ENCODE measurements at places on chromosomes 2 and 18. TPM values are rescaled to one million over a fixed set of nuclear protein-coding genes. Genes with fewer than 3 reads are reported as not detected.
A peak's percentile ranks its signal among the peaks of the same experiment; 100 is the strongest.

DNA sequence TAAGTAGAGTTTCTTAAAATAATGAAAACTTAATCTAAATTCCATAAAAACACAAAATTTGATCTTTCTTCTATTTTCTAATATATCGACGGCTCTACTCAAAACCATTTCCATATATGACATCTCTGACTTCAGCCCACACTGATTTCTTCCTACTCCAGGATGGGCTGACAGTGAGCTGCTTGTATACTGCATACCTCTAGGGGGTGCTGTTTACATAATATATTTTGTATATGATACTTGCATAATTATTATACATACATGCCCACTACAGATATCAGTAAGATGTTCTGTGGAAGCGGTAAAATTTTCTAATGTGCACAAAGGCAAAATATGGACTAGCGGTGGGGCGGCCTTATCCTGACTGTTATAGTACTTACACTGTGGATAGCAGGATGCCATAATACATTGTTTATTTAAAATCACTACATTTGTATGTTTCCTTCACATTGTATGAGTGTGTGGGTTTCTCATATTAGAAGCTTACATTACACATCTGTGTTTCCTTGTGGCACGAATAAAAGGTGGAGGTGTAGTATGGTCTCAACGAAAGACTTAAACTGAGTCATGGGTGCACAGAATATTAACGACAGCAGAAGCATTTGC lies 66.1 kb upstream of the NXPH2 start:
- H3K36me3 ChIP-seq: no peaks in the 10 kb centered on the region
- no peak overlapping the region for H3K4me3 ChIP-seq
- DNase-seq: no peak
- H3K4me1 ChIP-seq: no peaks in the 10 kb centered on the region
- no peaks in the 10 kb centered on the region for H3K27me3 ChIP-seq
- H3K27ac ChIP-seq: no peak overlapping the region

- no peak overlapping the region for H3K4me3 ChIP-seq
- no peaks in the 10 kb centered on the region for H3K36me3 ChIP-seq
- no peaks in the 10 kb centered on the region for H3K4me1 ChIP-seq
- H3K27me3 ChIP-seq: peaks cover 23% of the 10 kb centered on the region
- DNase-seq: no peak
Observed at GRCh38 chr2:11559786-11560155, 25.9 kb downstream of the GREB1 start.

DNA sequence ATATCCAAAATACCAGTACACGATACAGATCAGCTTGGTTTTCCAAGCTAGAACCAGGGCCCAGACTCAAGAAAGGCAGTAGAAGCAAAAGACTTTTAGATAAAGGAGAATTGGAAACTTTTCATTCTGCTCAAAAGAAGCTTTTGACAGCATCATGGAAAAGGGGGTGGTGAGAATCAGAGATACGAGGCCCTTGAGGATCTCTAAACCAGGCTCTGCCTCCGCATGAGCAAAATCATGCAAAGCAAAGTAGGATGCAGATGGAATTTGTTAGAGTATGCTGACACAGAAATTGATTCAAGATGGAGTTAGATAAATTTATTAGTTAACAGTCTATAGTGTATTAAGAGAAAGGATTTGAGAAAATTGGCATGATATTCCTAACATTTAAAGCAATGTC lies 39.8 kb downstream of the FAM98A start:
- H3K4me3 ChIP-seq: no peak overlapping the region
- H3K27ac ChIP-seq: no peak overlapping the region
- no peak for DNase-seq

DNA sequence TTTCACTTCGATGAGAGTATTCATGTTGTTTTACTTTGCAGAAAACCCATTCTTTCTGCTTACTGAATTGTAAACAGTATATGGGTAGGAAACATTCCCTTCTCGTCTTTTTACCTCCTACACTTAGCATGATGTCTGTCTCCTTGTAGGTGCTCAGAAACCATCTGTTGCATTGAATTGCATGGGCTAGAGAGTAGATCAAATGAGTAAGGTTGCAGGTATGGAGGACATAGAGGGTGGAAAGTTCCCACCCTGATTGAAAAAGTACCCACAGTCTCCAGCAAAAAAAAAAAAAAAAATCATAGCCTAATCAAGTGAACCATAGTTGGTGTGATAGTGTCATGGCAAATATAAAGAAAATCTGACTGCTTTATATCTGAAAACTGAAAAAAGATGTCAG lies 1.7 kb downstream of the CYTIP start:
- H3K4me1 ChIP-seq: peaks cover 28% of the 10 kb centered on the region
- H3K4me3 ChIP-seq: peak overlapping the region; percentile 96
- H3K36me3 ChIP-seq: peaks cover 66% of the 10 kb centered on the region

DNA sequence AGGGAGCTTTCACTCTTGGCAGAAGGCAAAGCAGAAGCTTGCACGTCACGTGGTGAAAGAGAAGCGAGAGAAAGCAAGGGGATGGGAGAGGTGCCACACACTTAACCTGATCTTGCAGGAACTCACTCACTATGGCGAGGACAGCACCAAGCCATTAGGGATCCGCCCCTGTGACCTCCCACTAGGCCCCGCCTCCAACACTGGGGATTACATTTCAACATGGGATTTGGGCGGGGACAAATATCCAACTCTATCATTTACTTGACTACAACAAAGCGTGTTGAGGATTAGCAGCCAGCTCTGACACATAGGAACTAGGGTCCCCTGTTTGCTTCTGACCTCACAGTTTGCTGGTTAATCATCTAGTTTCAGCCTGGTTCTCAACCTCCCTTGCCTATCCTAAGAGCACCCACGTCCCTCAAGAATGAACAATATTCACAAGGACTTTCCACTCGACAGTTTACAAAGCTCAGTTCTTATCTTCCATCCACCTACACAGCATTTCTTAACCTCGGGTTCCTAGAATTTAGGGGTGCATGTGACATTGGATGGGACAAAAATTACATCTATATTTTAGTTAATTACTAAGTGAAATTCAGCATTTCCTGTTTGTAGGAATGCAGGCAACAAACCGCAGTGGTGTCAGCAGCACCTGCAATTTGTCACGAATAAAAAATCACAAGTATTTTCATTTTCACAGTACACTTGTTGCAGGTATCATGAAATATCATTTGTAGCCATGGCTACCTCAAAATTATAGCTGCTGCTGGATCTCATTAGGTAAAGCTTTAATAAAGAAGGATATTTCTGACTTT lies 36.0 kb downstream of the LBH start:
- H3K4me3 ChIP-seq: peak overlapping the region; percentile 71
- DNase-seq: peak; percentile 51
- peak overlapping the region; percentile 97 for H3K27ac ChIP-seq

- no peaks in the 10 kb centered on the region for H3K4me1 ChIP-seq
- H3K27ac ChIP-seq: no peak overlapping the region
- DNase-seq: no peak
- no peaks in the 10 kb centered on the region for H3K27me3 ChIP-seq
Observed at GRCh38 chr2:120398051-120398995, 52.4 kb downstream of the INHBB start.

DNA sequence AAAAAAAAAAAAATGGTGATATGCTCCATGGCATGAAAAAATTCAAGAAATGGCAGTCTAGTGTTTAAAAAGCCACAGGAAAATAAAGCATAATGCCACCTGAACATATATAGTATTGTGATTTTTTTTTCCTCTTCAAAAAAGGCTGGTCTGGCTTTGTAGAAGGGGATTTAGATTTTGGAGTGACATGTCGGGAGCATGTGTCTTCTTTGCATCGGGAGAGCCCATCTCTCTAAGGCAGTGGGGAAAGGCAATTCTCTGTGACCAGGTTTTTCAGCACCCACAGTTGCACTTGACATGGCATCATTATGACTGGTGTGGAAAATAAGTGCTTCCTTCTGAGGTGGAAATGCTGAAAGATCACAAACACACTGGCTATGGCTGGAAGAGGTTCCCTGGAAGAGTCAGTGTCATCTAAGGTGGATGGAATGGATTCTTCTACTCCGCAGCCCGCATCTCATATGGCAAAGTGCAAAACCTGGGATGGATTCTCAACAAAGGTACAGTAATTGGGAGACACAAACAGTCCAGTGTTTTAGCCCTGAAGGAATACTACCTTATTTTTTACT lies 172.5 kb downstream of the AGAP1 start:
- peaks cover 42% of the 10 kb centered on the region for H3K27me3 ChIP-seq
- DNase-seq: no peak
- H3K36me3 ChIP-seq: no peaks in the 10 kb centered on the region

GRCh38 chr2:100274566-100275199 lies 47.6 kb downstream of the LONRF2 start:
- no peak overlapping the region for H3K27ac ChIP-seq
- H3K27me3 ChIP-seq: no peaks in the 10 kb centered on the region
- no peak overlapping the region for H3K4me3 ChIP-seq
- no peak for DNase-seq

AOX1 gene
- 0.19 TPM for total RNA-seq

DNA sequence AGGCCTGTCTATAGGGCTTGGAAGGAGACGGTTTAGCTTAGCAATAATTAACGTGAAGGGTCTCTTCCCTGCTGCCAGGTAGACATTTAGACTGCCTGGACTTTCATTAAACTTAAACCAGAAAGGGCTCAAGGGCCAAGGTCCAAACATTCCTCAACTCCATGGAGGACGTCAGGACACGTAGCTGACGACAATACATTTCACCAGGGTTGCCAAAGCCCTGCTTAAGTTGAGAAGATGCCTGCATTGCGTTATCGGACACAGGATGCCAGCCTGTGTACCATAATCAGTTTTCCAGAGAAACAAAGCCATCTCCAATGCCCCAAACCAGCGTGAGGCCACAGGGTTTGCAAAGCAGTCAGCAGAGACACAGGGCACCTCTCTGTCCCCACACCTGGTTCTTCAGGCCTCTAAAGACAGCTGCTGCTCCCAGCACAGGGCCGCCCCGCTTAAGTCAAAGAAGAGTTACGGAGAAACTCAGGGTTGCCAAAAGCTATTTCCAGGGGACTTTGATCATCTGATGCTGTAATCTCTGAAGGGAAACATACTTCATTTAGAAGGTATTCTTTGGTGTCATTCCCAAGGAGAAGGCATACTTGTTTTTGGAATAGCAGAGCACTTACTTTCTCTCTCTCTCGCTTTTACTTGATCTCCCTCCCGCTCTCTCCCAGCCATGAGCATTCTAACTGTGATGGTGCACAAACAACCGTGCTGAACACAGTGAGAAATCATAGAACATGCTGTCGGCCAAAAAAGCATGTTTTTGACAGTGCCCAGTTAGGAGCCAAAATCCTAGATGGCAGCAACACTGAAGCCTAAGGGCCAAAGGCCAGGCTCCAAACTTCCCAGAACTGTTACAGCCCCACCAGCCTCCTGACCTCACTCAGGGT lies 46.0 kb downstream of the TTC32 start:
- no peaks in the 10 kb centered on the region for H3K36me3 ChIP-seq
- no peak overlapping the region for H3K4me3 ChIP-seq
- H3K27me3 ChIP-seq: peaks cover 4% of the 10 kb centered on the region
- no peak for DNase-seq

METAP1D gene
- total RNA-seq: 4.9 TPM

FMNL2 gene
- total RNA-seq: 0.46 TPM

LIMS4 gene
- not detected for total RNA-seq

GRCh38 chr2:15521641-15522181 lies 39.4 kb downstream of the NBAS start:
- peaks cover 8% of the 10 kb centered on the region for H3K4me1 ChIP-seq
- H3K27me3 ChIP-seq: no peaks in the 10 kb centered on the region
- peak overlapping the region; percentile 14 for H3K27ac ChIP-seq
- peaks cover 22% of the 10 kb centered on the region for H3K36me3 ChIP-seq

DNA sequence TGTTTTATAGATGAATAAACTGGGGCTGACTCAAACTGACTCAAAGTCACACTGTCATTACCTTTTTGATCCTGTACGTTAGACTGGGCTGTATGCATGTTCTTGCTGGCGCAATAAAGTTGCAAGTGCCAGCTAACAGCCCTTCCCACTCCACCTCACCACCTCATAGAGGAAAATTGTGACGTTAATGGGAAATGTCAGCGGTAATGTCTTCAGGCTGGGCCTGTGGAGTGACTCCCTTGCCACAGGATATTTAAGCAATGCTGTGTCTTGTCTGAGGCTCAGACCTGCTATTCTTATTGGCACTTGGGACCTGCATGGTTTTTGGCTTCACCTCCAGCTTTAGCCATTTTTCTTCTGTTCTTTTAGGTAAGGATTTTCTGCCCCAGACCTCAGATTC lies 25.2 kb upstream of the CASP10 start:
- peak overlapping the region; percentile 75 for H3K27ac ChIP-seq
- DNase-seq: no peak
- peaks cover 12% of the 10 kb centered on the region for H3K4me1 ChIP-seq

RBM45 gene
- total RNA-seq: 22.0 TPM

DNA sequence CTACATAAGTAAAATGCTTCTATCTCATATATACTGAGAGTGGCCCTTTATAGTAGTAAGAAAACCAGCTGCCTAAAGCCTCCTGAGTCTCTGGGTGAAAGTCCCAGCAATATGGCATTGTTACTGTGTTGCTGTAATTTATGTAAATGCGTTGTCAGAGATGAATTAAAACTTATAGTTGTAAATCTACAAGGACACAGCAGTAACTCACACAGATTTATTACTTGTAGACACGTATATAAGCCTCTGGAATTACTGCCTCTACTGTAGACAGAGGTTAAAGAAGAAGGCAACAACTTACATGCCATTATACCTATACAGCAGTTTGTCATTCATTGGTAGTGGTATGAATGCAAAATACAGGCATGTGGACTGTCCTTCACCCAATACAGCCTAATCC lies 169.1 kb upstream of the BOD1L2 start:
- H3K4me1 ChIP-seq: no peaks in the 10 kb centered on the region
- no peaks in the 10 kb centered on the region for H3K27me3 ChIP-seq
- DNase-seq: no peak
- H3K36me3 ChIP-seq: peaks cover 7% of the 10 kb centered on the region

- H3K4me3 ChIP-seq: no peak overlapping the region
- no peaks in the 10 kb centered on the region for H3K27me3 ChIP-seq
- H3K27ac ChIP-seq: no peak overlapping the region
- H3K4me1 ChIP-seq: peaks cover 9% of the 10 kb centered on the region
Observed at GRCh38 chr2:42314892-42315468, 46.0 kb downstream of the COX7A2L start.

DNA sequence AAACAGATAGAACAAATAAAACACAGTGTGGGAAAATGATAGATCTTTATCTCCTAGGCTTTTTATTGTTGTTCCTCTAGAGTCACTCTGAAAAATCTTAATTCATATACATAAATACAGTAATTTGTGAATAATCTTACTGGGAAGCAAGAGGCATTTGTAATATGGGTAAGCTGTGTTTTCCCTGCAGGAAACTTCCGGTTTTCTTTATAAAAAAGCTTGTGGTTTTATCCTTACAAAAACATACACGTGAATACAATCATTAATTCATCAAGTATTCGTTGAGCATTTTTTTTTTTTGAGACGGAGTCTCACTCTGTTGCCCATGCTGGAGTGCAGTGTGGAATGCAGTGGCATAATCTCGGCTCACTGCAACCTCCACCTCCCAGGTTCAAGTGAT lies 1312.8 kb upstream of the ZEB2 start:
- DNase-seq: no peak
- H3K36me3 ChIP-seq: no peaks in the 10 kb centered on the region
- H3K4me3 ChIP-seq: no peak overlapping the region

RNF125 gene
- total RNA-seq: 35.6 TPM

GRCh38 chr2:200148366-200148765 lies 158.1 kb upstream of the SPATS2L start:
- no peak overlapping the region for H3K4me3 ChIP-seq
- DNase-seq: no peak
- no peaks in the 10 kb centered on the region for H3K36me3 ChIP-seq
- peaks cover 12% of the 10 kb centered on the region for H3K27me3 ChIP-seq
